ENCODE measurements at places on chromosomes 7 and 10.
A peak's percentile ranks its signal among the peaks of the same experiment; 100 is the strongest.

- DNase-seq, result peak; percentile 47
These were observed 34.2 kb upstream of the ANKRD2 start for GRCh38 chr10:97538411-97538810.

GRCh38 chr10:120477021-120477742, 20.2 kb downstream of the PLPP4 start:
- peak; percentile 90 for DNase-seq

- no peak for DNase-seq
These were observed 7.9 kb downstream of the LIPJ start for GRCh38 chr10:88594482-88594881.

DNA sequence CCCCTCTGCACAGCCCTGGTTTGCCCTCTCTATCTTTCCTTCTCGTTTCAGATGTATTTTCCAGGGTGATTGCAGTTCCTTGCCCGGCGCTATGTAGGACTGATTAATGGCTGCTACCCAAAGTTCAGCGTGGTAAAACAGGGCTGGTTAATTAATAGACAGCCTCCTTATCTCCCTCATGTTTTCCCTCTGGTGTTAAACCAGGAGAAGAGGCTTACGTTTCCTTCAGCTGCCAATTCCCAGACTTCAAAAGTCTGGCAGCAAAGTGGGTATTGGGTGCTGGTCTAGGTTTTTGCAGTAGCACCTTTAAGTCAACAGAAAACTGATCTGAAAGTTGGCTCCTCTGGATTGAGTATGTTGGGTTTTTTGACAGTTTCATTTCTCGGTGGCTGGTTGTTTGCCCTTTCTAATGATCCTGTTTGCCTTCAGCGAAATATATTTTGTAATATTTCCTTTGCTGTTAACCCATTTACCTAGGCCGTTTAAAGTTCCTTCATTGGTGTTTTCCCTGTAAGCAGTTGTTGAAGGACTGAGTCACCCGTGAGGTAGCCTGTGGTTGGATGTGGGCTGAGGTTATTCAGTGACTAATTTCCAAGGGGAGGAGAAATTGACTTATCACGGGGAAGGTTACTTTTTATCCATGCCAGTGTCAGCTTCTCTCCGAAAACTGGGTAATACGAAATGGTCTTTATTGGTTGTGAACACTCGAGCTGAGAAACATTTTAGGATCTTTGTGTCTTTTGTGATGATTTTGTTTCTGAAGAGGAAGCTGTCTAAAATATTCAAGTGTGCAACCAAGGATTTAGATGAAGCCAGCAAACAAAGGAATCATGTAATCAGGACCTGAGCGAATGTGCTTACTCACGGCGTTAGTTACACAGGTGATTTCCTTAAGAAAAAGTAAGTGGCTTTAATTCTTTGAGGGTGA, 257.2 kb downstream of the KIAA1217 start:
- DNase-seq, result peak; percentile 93

DNA sequence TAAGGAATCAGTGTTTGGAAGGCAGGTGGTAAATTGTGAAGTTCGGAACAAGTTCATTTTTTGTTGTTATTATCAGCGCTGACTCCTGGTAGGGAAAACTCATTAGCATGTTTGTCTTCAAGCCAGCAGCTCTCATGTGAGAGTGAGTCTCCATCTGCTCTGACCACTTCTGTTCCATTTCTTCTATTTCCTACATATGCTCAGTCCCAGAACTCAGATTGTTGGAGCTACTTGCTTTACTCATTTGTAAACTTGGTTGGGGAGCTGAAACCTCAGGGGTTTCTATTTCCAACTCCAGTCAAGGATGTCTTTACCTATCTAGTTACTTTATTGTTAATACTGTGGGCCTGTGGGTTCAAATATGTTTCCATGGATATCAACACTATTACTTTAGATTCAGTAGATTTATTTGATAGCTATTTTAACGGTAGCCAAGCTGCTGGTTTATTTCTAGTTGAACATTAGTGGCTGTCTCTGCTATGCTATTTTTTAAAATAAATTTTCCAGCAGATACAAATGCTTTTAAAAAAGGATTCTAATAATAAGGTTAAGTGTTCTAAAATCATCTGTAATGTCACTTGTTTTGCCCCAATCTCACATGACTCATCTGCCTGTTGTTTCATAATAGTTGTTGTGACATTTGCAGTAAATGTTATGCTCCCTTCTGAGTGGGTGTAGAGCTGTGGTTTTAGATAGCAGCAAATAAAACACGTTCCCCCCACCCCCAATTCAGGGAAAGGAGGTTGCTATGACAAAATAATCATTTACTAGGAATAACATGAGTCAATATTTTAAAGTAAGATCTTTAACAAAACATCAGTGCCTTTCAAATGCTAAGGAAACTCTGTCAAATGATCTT, 143.3 kb downstream of the HDAC9 start:
- peak; percentile 46 for DNase-seq

DNA sequence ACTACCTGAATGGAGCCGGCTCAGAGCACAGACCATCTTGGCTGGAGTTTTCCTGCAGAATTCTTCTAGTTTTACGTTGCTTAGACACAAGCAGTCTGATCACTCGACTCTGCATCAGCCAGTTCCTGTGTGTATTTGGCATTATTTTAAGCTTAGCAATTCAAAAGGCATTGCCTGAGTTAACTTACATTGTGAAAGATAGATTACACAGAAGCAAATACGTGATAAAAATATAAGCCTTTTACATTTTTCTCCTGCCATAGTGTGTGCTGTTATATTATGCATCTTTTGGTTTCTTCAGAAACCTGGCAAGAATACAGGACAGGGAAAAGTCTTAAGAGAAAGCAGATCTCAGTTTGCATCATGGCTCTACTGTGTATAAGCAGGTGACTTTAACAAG, 98.1 kb downstream of the LRRC4 start:
- DNase-seq, result peak; percentile 25

- no peak for DNase-seq
These were observed 34.0 kb downstream of the GPRIN2 start for GRCh38 chr10:46522295-46523118.

DNA sequence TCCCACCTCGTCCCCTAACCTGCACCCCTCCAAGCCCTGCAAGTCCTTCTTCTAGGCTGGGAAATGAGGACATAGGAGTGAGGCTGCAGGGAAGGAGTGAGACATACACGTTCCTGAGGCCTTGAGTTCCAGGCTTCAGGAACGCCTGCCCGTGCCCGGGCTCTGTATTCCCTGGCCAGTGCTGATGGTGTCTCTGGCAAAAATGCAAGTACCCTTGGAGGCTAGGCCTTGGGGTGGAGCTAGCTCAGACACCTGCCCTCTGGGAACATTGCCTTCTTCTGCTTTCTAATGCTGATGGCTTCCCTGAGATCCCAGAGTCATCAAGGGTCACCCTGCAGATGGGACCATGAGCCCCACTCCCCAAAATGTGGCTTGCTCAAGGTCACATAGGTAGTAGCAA, 76.0 kb downstream of the GRK5 start:
- no peak for DNase-seq

GRCh38 chr10:131982185-131982756, 548 bp upstream of the BNIP3 start:
- DNase-seq, result no peak

- peak; percentile 93 for DNase-seq
These were observed 234.6 kb downstream of the DIP2C start for GRCh38 chr10:454860-455259.

DNA sequence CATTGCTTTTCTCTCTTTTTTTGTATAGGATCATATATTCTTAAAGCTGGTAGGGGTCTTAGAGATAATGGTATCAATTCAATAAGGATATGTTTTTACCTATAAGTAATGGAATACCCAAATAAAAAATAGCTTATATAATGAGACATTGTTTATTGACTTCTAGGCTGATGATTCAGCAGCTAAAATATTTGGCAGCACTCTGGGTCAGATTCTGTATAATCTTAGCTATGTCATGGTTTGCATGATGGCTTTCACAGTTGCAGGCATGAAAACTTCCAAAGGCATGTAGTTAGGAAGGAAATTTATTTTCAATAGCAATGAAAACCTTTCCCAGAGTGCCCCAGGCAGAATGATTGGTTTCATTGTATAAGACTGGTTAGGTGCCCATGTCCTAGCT, 32.1 kb upstream of the A1CF start:
- DNase-seq, result peak; percentile 67

- no peak for DNase-seq
These were observed 11.3 kb downstream of the OIT3 start for GRCh38 chr10:72904806-72905205.

GRCh38 chr7:157032644-157033482, 22.4 kb upstream of the MNX1 start:
- peak; percentile 17 for DNase-seq

DNA sequence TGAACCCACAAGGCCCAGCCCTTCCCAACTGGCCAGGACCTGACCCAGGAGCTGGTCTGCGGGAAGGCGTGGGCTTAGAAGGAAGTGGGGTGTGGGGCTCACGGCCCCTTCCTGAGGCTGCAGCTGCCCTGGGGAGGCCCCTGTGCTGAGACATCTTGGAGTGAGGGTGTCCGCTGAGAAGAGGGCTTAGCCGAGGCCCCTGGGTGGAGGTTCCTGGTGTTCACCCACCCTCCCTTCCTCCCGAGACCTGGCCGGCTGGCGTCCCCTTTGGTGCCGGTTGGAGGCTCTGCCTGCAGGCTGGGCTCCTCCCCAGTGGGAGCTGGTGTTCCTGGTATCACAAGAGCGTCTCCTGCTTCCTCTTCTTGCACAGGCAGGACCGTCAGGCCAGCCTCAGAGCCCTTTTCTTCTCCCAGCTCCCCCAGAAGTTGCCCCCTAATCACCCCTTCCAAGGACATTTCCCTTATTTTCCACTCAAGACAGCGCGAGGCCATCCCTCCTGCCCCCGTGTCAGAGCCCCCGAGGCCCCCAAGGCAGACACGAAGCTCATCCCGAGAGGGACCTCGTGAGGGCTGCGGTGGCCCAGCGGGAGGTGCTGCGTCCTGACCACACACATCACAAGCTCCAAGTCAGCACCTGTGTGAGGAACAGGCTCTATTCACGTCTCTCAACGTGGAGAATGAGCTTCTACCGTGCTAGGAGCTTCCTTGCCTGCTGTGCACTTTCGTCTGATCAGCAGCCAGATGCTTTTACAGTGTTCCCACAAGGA, 25.1 kb upstream of the FAM20C start:
- DNase-seq, result no peak

GRCh38 chr7:18517646-18518045, 22.1 kb downstream of the HDAC9 start:
- DNase-seq, result no peak

DNA sequence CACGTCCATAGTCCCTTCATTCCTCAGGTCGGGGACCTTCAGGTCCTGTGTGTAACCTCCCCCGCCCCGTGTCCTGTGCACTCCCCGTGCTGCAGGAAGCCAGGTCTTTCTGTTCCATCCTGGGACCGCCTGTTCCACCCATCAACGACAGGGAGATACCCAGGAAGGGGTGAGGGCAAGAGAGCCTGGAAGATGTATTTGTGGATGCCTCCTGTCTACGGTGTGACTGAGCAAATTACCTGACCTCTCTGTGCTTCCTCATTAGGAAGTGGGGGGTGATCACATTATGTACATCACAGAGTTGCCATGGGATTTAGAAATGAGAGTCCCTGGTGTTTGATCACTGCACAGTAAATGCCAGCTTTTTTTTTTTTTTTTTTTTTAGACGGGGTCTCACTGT, 46.3 kb downstream of the GRID2IP start:
- DNase-seq, result no peak

DNA sequence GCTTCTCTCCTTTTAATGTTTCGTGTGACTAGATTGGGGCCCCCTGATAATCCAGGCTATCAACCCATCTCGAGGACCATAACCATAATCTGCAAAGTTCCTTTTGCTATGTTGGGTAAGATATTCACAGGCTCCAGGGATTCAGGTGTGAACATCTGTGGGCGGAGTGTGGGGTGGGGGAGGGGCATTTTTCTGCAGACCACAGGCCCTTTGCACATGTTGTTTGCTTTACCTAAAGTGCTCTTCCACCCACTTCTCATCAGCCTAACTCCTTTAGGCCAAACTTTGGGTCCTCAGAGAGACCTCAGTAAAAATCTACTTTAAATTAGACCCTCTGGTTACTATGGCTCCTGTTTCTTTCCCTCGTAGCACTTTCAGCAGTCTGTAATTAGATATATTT, 284.4 kb downstream of the WDR11 start:
- DNase-seq, result no peak

DNA sequence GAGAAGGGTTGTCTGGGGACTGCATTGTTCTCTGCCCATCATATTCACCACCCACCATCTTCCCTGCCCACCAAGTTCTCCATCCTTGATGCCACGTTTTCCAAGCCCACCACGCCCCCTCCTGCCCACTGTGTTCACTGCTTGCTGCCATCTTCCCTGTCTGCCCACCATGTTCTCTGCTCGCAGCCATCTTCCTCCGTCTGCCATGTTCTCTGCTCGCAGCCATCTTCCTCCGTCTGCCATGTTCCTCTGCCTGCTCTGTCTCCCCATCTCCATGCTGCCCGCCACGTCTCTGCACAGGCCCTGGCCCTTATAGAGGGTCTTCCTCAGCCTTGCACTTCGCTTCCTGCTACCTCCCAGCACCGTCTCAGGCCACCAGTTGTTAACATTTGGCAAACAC, 30.0 kb upstream of the ZNF32 start:
- DNase-seq, result no peak

DNA sequence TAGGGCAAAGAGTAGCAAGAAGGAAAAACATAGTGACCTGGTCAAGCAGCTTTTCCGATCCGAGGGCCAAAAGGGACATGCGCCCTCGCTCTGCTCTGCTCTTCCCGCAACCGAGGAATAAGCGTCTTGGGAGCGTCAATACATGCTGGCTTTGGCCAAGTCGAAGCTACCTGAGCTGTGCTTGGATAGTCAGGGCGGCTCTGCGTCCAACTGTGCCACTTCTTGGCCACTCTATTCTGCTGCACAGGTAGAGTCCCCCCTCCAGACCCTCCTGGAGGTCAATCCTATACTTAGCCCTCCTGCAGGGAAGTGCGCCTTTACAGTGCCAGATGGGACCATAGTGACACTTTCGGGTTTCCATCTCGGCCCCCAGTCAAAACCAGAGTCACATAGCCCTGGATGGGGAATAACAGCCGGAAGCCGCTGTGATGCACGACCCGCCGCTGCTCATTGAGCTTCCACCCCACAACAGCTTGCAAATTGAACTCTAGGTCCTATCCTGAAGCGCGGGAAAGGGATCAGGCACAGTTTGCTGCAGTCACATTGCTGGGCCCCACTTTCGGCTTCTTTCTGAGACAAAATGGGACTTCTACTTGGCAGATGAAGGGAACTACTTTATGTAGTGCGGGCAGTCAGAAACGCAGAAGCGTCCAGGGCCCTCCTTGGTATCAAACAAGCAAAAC, 1.1 kb upstream of the HPSE2 start:
- no peak for DNase-seq
